Right lobe of liver (tissue), 6 donors: ENCODE measurements at places on chromosomes 13 and 19.
A peak's percentile ranks its signal among the peaks of the same experiment; 100 is the strongest.

DNA sequence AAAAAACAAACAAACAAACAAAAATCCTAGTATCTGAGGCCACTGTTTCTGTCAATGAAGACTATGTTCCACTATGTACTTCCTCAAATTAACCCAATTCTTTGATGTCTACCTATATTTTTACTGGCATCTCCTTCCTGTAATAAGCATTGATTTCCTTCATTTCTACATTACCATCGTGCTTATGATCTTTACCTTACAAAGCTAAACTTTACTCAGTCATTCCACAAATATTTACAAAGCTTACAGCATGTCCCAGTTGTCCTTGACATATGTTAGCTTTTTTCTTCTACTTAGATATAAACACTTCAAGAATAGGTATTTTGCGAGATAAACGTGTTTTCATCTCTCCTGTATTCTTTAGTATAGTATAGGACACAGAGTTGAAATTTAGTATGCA is 1090.9 kb downstream of the PCDH9 start:
- H3K27me3 ChIP-seq: no peaks in the 10 kb centered on the region
- H3K27ac ChIP-seq: no peak overlapping the region
- no peak overlapping the region for H3K4me3 ChIP-seq
- no peaks in the 10 kb centered on the region for H3K4me1 ChIP-seq
- DNase-seq: no peak

DNA sequence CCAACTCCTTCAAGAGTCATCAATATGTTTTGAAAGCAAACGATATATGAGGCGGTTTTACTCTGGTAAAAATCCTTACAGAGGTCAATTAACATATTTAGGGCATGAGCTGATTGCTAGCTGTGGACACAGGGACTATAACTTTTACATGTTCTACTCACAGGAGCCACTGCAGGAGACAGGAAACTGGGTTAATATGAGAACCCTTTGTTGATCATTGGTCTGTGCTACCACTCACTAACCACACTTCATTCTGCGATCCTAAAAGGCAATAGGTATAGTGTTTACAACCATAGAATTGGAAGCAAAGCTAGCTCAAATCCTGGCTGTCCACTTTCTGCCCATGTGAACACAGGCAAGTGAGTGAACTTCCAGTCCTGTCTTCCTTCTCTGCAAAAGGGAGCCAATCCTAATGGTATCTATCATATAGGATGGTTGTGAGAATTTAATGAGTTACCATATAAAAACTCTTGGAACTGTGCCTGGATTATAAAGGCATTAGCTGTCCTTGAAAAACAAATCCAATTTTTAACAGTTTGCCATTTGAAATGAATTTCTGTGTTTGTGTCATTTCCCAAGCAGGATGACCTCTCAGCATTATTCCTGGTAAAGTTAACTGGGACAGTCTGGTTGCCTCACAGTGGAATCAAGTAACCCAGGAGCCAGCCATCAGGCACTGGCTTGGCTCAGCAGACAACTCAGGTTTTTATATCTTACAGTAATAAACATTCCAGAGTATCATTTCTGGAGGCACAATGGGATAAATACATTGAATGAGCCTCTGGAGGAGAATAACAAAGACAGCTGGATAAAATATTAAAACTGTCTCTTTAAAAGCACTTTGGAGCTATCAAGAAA is 29.8 kb upstream of the RAP2A start:
- DNase-seq: no peak
- H3K27me3 ChIP-seq: no peaks in the 10 kb centered on the region
- H3K36me3 ChIP-seq: no peaks in the 10 kb centered on the region
- H3K4me3 ChIP-seq: no peak overlapping the region
- no peaks in the 10 kb centered on the region for H3K4me1 ChIP-seq
- no peak overlapping the region for H3K27ac ChIP-seq

GRCh38 chr19:14495672-14496028 is 277 bp downstream of the GIPC1 start:
- no peak for DNase-seq
- peak overlapping the region; percentile 38 for H3K27ac ChIP-seq
- H3K4me1 ChIP-seq: peaks cover 24% of the 10 kb centered on the region
- H3K4me3 ChIP-seq: peak overlapping the region; percentile 75
- no peaks in the 10 kb centered on the region for H3K36me3 ChIP-seq
- H3K27me3 ChIP-seq: no peaks in the 10 kb centered on the region

DNA sequence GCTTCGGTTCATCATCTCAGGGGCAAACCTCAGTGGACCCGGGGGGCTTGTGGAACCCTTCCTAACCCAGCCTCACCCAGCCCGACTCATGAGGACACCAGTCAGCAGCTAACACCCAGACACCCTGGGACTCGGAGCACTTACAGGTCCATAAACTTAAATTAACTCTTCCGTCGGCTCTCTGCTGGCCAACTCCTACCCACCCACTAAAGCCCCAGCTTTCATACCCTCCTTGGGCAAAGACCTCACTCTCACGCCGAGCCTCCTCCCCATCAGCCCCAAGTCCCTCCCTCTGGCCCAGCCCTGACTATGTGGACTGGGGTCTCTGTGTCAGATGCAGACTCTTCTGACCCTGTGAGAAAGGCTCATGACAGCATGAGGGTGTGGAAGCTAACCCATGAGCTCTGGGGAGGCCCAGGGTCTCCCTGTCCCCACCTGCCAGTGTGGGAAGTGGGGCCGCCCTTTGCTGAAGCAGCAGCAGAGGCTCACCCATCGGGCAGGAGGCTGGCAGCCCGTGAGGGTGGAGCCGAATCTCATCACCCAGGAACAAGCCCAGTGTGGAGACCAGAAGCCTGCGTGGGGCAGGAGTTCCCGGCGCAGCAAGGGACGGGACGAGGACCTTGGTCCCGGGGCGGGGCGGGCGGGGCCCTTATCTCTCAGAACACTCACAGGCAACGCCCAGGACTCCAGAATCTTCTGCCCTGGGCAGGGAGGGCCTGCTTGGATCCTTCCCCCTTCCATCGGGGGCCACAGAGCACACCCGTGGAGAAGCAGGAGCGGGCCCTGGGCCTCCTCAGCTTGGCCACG is 19.8 kb downstream of the TCF3 start:
- H3K4me1 ChIP-seq: no peaks in the 10 kb centered on the region
- H3K27me3 ChIP-seq: no peaks in the 10 kb centered on the region
- H3K36me3 ChIP-seq: peaks cover 2% of the 10 kb centered on the region
- H3K27ac ChIP-seq: no peak overlapping the region
- DNase-seq: no peak
- H3K4me3 ChIP-seq: no peak overlapping the region

- no peak for DNase-seq
- no peaks in the 10 kb centered on the region for H3K36me3 ChIP-seq
- H3K4me3 ChIP-seq: no peak overlapping the region
- no peaks in the 10 kb centered on the region for H3K4me1 ChIP-seq
- no peaks in the 10 kb centered on the region for H3K27me3 ChIP-seq
- H3K27ac ChIP-seq: no peak overlapping the region
These were observed 379.9 kb downstream of the LIG4 start for GRCh38 chr13:107835339-107836018.

DNA sequence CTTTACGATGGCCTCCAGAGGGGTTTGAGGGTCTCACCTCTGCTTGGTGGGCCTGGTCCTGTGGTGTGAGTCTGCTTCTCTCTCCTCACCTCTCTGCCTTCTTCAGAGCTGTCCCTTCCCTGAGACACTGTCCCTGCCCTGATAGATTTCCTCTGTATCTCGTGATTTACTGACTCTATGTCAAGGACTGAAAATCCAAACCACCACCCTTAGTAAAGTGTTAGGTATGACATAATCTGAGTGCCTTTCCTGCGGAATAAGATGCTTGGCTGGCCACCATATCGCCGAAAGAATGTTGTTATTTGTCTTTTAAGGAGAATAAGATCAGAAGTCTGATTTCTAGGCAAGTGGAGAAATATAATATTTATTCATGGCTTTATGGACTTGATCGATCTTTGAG is 7.2 kb downstream of the SLC25A15 start:
- H3K4me3 ChIP-seq: no peak overlapping the region
- no peaks in the 10 kb centered on the region for H3K4me1 ChIP-seq
- no peaks in the 10 kb centered on the region for H3K27me3 ChIP-seq
- DNase-seq: no peak
- H3K27ac ChIP-seq: peak overlapping the region; percentile 22
